ENCODE measurements at places on chromosomes 16 and 17.

GRCh38 chr17:79937391-79938335 lies 98.0 kb downstream of the TBC1D16 start:
- no peak for DNase-seq

- DNase-seq = no peak
Observed at GRCh38 chr16:10617662-10618420, 37.4 kb upstream of the EMP2 start.

- DNase-seq = no peak
Observed at GRCh38 chr16:7644811-7645210, 312.2 kb downstream of the RBFOX1 start.

GRCh38 chr17:55383771-55384642 lies 37.6 kb downstream of the MMD start:
- DNase-seq = no peak

GRCh38 chr16:57255686-57256415 lies 10.8 kb downstream of the ARL2BP start:
- DNase-seq = no peak

DNA sequence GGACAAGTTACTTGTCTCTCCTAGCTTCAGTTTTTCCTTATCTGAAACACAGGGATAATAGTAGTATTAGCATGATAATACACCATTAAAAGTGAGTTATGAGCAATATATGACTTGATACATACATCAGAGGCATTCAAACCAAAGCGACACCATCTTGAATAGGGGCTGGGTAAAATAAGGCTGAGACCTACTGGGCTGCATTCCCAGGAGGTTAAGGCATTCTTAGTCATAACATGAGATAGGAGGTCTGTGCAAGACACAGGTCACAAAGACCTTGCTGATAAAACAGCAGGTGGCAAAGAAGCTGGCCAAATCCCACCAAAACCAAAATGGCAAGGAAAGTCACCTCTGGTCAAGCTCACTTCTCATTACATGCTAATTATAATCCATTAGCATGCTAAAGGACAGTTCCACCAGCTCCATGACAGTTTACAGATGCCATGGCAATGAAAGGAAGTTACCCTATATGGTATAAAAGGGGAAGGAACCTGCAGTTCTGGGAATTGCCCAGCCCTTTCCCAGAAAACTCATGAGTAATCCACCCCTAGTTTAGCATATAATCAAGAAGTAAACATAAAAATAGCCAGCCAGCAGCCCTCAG lies 37.2 kb upstream of the HS3ST3A1 start:
- no peak for DNase-seq

DNA sequence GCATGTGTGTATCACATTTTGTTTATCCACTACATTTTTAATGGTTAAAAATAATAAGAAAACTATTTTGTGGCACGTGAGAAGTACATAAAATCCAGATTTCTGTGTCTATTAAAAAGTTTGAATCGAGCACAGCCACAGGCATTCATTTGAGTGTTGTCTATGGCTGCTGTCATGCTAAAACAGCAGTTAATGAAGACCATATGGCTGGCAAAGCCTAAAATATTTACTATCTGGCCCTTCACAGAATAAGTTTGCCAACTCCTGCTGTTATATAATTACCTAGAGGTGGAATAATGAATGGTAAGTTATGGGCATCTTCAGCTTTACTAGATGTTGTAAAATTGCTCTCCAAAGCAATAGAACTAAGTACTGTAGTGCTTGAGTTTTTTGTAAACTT lies 30.5 kb downstream of the TMEM98 start:
- DNase-seq = no peak

- DNase-seq = no peak
Observed at GRCh38 chr17:66451188-66452149, 149.1 kb downstream of the PRKCA start.

DNA sequence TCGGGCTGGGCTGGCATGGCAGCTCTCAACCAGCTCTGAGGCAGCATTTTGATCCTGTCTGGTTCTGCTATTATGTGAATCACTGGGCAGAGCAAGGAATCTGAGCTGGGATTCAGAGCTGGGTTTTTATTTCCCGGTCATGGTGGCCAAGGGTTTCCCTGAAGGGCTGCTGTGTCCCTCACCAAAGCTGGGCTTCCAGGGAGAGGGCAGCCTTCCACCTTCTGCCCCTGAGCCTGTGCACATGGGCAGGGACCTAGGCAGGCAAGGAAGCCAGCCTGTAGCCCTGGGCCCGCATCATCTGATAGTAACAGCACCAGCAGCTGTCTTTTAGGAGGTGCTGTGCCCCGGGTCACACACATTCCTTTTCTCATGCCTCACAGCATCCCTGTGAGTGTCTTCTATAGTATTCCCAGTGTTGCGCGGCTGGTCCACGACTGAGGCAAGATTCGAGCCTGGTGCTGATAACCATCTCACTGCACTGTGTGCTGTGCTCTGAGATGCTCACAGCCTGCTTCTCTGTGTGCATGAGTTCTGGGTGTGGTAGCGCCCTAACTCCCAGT lies 85.3 kb upstream of the PLCG2 start:
- no peak for DNase-seq

DNA sequence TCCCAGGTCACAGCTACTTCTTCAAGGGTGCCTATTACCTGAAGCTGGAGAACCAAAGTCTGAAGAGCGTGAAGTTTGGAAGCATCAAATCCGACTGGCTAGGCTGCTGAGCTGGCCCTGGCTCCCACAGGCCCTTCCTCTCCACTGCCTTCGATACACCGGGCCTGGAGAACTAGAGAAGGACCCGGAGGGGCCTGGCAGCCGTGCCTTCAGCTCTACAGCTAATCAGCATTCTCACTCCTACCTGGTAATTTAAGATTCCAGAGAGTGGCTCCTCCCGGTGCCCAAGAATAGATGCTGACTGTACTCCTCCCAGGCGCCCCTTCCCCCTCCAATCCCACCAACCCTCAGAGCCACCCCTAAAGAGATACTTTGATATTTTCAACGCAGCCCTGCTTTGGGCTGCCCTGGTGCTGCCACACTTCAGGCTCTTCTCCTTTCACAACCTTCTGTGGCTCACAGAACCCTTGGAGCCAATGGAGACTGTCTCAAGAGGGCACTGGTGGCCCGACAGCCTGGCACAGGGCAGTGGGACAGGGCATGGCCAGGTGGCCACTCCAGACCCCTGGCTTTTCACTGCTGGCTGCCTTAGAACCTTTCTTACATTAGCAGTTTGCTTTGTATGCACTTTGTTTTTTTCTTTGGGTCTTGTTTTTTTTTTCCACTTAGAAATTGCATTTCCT lies 3.4 kb upstream of the LPCAT2 start:
- no peak for DNase-seq

DNA sequence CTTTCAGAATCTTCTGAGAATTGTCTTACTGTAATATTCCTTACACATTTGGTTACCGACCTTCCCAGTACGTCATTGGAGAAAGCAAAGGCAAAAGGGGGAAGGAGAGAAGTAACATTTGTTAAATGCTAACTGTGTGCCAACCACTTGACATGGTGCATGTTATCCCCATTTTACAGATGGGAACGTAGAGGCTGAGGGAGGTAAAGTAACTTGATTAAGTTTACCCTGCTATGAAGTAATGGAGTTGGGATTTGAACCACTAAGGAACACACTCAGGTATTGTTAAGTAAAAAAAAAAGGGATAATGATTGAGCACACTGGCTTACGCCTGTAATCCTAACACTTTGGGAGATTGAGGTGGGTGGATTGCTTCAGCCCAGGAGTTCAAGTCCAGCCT lies 156.4 kb downstream of the PRKCA start:
- no peak for DNase-seq

- DNase-seq = peak; percentile 86
Observed at GRCh38 chr16:69131839-69132423, 457 bp downstream of the CHTF8 start.

GRCh38 chr16:12419987-12420386 lies 383.7 kb downstream of the CPPED1 start:
- no peak for DNase-seq

DNA sequence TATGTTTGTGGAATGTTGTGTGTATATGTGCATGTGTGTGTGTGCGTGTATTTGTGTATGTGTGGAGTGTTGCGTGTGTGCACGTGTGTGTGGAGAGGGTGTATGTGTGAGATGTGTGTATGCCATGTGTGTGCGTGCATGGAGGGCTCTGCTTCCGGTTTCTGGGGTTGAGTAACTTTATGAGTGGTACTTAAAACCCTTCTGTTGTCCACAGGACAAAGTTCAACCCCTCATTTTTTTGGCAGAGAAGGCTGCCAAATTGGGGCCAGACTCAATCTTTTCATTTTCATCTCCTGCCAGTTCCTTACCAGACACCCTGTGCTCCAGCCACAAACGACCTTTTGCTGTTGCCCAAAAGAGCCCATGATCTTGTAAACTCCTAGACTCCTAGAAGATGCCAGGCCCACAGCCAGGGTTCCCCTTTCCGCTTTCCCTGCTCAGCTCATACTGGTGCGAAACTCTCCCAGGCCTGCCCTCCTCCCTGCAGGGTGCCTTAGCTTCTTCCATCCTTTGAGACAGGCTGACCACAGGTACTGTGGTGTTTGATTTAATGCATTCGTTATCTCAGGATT lies 100.2 kb downstream of the CMIP start:
- no peak for DNase-seq

- DNase-seq = no peak
Observed at GRCh38 chr16:85185303-85186100, 73.2 kb upstream of the CIBAR2 start.

DNA sequence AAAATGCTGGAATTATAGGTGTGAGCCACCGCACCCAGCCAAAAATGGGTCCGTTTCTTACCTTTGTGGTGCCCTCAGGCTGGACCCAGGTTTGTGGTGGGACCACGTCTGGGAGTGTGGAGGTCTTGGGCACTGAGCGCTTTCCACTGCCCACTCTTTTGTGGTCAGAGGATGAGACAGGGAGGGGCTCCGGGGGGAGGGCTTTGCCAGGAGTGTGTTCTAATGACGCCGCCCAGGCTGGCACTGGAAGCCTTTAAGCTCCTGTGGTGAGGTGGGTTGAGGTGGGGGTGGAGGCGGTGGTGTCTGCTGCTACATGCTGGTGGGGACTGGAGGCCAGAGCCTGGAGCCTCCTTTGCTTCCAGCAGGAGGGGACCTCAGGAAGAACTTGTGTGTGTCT lies 12.8 kb upstream of the ADCY7 start:
- DNase-seq = no peak

- no peak for DNase-seq
Observed at GRCh38 chr17:66494023-66494803, 191.8 kb downstream of the PRKCA start.

DNA sequence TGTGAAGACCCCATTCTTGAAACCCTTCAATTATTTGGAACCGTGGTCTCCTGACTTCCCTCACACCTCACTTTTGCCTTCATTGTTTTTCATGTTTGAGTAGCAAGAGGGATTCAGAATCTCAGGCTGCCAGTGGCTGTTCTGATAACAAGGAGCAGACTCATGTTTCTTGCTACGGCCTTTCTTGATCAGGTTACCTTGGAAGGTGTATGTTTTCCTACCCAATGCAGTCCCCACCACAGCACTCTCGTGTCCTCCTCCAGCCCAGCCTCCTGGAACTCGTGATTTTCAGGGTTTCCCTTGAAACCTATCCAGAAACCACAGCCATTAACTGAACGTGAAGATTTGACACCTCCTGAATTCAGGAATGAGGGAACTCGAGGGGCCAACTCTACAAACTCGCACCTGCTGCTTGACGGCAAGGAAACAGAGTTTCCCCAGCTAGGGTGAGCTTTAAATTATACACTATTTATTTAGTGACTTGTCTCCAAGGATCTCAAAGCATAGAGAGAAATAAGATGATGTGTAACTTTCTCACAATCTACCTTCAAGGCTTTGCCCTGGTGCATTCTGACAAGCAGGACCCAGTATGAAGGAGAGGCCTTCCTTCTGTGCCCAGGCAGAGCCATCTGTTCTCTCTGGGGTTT lies 1.6 kb downstream of the ZFHX3 start:
- no peak for DNase-seq

- no peak for DNase-seq
Observed at GRCh38 chr16:30972872-30973271, 12.1 kb upstream of the HSD3B7 start.

DNA sequence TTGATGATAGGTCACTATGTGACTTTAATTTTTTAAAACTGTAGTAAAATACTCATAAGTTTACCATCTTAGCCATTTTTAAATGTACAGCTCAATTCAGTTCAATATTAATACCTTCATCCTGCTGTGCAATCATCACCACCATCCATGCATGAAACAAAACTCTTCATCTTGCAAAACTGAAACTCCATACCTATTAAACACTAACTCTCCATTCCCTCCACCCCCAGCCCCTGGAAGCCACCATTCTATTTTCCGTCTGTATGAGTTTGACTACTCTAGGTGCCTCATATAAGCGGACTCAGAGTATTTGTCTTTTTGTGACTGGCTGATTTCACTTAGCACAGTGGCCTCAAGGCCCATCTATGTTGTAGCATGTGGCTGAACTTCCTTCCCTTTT lies 9.4 kb upstream of the CNEP1R1 start:
- DNase-seq = no peak

DNA sequence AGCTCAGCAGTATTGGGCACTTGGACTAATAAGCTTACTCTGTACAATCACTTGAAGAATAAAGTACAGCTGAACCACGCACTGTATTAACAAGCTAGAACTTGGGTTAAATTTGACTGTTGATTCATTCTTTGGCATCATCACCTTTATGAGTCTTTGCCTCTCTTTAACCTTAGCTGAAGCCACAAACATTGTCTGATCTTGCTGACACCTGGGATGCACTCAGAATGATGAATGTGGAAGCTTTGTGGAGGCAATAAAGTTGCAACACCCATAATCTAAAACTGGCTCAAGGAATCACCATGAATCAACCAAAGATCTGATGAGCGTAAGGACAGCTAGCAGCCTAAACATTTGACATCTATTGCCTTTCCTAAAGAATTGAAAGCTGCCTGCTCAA lies 590.6 kb upstream of the SOX9 start:
- no peak for DNase-seq

DNA sequence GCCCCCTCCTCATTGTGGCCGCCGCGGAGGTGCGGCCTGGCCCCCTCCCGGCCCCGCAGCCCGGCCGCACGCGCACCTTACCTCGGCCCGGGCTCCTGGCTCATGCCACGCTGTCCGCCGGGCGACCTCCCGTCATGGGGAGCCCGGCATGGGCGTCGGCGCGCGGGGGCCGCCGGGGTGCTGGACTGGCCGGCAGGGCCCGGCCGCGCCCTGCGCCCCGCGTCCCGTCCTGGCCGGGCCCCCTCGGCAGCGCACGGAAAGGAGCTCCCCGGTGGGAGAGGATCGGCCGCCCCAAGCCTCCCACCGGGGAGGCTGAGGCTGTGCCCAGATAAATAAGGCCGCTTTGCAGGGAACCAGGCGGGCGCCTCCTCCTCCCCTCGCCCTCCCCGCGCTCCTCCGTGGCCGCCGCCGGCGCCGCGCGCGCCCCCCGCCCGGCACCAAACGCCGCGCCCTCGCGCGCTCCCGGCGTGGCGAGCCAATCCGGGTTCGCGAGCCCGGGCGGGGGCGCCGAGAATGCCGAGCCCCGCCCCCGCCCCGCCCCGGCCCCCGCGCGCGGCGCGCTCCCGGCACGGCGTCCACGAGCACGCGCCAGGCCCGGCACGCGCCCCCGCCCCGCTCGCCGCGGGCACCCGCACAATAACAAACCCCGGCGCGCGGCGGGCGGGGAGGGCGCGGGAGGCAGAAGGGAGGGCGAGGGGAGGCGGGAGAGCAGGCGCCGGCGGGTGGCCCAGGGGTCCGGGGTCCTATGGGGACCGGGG lies at the start of gene FBXL16:
Gene FBXL16 (minus strand): TSS at position 371 of the 758 bp plus-strand sequence. CDS start 8,396 bp downstream, outside the sequence.
- DNase-seq = no peak
